ENCODE measurements at places on chromosomes 3 and 15.

DNA sequence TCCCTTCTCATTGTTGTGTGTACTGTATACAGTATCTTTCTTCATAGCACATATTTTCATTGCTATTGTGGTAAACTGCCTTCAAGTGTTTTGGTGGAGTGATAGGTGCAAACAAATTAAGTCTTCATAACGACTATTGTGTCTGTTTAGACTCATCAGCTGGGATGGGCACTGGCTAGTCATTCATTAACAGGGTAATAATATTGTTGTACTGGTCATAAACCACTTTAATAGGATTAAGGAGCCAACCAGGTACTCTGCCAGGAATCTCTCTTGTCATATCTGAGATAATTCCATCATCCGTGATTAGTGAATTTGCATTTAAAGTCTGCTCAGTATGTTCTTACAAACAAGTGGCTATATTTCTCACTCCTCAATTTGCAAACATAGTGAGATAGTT lies 10.2 kb upstream of the TMEM45A start:
- no peak for DNase-seq

DNA sequence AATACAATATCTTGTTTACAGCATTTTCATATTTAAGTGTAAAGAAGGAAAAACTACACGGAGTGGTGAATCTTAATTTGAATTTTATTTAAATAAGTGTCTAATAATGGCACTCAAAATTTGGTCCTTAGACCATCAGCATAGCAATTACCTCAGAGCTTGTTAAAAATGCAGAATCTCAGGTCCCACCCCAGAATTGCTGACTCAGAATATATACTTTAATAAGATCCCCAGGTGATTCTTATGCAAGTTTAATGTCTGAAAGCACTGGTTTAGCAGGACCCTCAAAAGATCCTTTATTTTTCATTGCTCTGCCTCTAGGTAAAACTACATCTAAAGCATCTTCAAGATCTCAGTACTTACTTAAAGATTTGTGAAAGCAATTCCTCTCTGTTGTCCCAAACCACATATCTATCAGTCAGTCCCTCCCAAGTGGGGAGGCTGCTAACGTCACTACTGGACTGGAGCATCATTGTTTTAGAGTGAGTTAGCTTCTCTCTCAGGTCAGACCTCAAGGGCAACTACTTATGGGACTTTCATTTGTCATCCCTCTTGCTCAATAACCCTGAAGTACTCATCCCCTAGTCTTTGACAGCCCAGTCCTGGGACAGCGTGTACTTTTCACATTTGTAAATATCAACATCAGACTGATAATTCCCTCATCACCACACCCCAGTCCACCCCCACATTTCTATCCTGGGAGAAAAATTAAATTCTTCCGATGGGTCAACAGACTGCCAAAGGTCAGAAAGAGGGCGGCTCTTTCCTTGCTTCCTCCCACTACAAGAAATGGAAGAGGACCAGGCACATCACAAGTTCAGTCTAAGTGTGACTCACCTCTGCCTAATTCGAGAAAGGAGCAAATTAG lies 76.7 kb downstream of the CBLB start:
- no peak for DNase-seq

GRCh38 chr3:179146911-179147513 lies 1.1 kb upstream of the PIK3CA start:
- DNase-seq, result peak; percentile 79

DNA sequence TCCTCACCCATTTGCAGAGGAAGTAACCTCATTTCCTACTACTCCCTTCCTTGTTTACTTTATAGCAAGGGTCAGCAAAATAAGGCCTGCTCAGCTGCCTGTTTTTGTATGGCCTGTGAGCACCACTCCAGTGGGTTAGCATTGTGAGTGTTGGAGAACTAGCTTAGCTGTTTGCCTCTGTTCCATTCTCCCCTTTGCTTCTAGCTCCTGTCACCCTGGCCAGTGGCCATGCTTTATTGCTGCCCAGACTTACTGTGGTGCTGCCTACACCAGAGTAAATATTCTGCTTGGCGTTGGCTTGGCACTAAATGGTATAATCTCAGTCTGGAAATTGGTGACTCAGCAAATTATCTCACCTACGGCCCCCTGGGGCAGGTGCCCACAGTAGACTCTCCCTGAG lies 8.8 kb downstream of the PDCD6IP start:
- DNase-seq, result no peak

DNA sequence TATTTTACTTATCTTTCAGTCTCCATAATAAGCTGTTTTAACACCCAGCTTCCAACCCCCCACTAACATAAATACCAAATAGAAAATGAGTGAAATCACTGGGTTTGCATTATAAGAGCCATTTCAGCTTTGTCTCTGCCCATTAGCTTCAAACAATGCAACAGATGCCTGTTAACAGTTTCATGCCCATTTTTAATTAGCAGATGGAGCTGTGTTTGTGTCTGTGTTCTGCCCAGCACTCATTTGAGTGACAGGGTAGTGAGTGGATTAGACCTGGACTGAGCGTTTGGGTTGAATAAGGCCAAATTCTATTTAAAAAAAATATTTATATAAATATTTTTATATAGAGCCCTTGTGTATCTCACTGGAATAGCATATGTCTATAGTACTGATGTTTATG lies 7.4 kb downstream of the RAB8B start:
- DNase-seq, result peak; percentile 88

DNA sequence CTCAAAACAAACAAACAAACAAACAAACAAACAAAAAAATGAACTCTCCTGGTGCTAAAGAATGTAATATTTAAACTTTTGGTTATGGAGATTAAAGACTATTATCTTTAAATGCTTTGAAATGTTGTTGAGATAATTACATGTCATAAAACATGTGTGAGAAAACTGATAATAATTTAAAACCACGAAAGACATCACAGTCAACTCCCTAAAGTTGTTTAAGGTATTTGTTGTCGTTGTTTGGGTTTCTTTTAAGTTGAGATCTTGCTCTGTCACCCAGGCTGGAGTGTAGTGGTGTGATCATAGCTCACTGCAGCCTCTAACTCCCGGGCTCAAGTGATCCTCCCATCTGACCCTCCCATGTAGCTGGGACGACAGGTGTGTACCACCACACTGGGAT lies 12.0 kb downstream of the EFCAB12 start:
- DNase-seq, result no peak

DNA sequence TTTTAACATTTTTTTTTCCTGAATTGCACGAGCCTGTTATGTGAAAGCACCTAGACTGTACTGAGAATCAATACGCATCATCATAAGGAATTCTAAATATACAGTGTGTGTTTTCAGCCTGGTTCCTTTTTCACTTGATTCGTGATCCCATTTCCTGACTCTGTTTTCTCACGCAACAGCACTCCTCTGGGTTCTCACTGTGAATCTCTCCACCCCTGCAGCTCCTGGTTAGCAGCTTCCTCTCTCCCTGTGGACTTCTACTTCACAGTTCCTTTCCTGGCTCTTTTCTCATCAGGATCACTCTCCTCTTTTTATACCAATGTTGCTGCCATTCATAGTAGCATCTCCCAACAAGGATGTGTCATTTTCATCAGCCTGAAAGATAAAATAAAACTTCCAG lies 297.2 kb downstream of the CADM2 start:
- DNase-seq, result no peak

DNA sequence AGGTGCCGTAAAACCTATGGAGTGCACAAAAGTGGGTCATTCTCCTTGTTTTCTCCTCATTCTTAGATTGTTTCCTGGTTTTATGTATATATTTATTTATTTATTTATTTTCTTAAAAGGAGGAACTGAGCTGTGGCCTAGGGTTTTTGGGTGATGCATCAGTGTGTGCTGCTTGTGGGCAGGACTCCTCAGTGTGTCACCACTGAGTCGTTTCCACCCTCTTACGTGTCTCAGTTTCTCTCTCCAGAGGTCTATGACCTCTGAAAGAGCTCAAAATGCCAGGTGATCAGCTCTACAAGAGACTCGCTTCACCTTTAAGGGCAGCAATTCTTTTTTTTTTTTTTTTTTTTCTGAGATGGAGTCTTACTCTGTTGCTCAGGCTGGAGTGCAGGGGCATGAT lies 72.9 kb downstream of the CD200 start:
- no peak for DNase-seq

- no peak for DNase-seq
Measured at GRCh38 chr3:144566320-144566719, 594.7 kb downstream of the DIPK2A start.

- DNase-seq, result peak; percentile 72
Measured at GRCh38 chr15:64686130-64686735, 89.2 kb downstream of the RBPMS2 start.

GRCh38 chr3:183161552-183162336 lies 790 bp downstream of the LAMP3 start:
- peak; percentile 17 for DNase-seq

- DNase-seq, result no peak
Measured at GRCh38 chr3:189584645-189585044, 46.5 kb upstream of the TP63 start.

DNA sequence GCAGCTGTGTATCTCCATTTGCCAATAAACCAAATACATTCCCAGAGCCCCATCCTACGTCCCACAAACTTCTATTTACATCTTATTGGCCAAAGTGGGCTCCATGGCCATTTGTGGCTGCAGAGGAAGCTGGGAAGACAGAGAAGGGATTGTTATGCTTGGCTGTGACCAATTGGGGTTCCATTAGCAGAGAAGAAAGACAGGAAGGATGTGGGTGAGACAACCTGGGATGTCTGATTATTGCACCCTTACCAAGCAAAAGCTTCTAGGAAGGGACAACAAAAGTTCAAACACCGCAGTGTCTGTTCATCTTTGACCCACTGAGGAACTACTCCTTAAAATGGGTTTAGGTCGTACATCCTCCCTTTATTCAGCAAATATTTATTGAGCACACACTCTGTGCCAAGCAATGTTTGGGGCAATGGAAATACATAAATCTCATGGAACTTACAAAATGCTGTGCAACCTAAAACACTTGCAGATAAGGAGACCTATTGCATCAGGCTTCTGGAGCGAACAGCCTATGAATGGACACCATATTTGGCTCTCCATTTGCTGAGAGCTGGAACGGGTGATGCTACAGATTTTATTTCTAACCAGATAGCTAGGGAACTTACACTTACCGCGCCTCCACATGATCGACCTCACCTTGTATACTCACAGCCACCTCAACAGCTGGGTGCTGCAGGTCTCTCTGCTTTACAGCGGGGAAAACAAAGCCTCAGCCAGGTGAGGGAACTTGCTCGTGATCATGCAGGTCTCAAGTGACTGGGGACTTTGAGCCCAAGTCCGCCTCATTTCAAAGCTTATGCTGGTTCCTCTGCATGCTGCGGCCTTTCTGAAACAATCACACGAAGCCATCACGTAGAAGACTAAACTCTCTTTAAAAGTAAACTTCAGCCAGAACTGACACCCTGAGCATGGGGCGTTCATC lies 21.4 kb upstream of the NR2E3 start:
- no peak for DNase-seq

DNA sequence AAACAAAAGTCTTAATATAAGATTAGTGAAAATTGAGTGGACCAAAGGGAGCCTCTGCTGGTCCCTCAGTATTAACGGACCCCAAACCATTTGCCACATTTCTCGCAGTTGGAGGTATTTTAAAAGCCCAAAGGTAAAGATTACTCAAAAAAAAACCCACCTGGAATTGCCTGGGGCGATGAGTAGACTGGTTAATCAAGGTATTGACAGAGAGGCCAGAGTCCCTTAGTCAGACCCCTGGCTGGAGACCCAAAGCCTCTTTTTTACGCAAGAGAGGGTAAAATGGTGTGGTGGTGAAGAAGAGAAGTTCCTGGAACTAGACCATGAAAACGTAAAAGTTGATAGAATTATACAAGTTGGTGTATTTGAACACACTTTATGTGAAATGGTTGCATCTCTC lies 137.2 kb downstream of the IMPG2 start:
- no peak for DNase-seq

GRCh38 chr3:62462104-62462762 lies 88.9 kb upstream of the FEZF2 start:
- no peak for DNase-seq

DNA sequence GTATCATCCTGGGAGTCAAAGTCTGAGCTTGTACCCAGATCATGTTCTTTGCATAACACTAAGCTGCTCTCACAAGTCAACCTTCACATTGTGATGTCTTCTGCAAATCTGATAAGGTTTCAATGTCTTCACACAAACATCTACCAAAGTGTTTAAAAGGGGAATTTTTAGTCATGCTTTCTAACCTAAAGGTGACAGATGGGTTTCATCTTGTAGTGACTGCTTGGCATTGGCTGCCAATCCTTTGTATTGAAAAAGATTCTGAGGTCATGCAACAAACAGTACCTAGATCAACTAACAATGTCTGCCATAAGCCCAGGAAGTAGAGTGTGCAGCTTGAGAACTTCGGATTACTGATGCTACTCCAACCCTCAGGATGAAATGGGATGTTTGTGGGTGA lies 43.6 kb upstream of the DIPK2A start:
- DNase-seq, result no peak

DNA sequence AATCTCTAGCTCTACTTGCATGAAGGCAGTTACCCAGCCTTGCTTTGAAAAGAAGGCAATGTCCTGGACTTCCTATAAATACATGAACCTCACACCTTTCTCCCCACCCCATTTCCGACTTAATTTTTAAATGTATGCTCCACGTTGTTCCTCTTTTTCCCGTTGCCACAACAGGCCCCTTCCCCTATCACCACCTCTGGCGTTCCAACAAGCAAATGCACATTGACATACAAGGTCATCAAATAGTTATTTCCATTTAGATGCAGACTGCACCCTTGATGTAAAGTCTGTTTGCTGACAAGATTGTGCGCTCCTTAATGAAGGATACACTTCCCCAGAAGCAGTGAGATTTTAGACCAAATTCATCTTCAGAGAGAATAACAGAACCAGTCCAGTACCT lies 260.7 kb upstream of the UMPS start:
- DNase-seq, result no peak

DNA sequence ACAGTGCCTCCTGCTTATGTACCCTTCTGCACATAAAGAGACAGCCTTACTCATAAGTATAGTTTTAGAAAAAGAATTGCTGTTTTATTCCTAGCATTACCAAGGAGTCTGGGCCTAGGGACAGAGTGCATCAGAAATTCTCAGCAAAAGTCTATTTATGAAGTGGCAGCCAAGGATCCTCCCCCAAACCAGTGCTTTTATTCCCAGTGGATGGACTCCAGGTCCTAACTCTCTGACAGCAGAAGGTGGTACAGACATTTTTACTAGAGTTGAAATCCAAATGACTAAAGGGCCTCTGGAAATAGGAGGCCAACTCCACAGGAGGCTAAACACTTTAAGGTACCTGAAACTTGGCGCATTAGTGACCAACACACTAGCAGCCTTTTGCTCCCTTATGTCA lies 407.2 kb upstream of the TPRG1 start:
- DNase-seq, result no peak

- DNase-seq, result no peak
Measured at GRCh38 chr3:133274477-133274876, 125.4 kb upstream of the BFSP2 start.

GRCh38 chr3:75272691-75273090 lies 391.4 kb upstream of the FRG2C start:
- DNase-seq, result no peak

GRCh38 chr3:179811321-179812095 lies 158.7 kb downstream of the USP13 start:
- DNase-seq, result peak; percentile 57

- DNase-seq, result no peak
Measured at GRCh38 chr3:146640361-146640760, 35.2 kb upstream of the PLSCR5 start.
